ENCODE measurements at places on chromosomes 12 and 14.

GRCh38 chr14:74456684-74457564 lies 30.9 kb upstream of the SYNDIG1L start:
- DNase-seq, result no peak

DNA sequence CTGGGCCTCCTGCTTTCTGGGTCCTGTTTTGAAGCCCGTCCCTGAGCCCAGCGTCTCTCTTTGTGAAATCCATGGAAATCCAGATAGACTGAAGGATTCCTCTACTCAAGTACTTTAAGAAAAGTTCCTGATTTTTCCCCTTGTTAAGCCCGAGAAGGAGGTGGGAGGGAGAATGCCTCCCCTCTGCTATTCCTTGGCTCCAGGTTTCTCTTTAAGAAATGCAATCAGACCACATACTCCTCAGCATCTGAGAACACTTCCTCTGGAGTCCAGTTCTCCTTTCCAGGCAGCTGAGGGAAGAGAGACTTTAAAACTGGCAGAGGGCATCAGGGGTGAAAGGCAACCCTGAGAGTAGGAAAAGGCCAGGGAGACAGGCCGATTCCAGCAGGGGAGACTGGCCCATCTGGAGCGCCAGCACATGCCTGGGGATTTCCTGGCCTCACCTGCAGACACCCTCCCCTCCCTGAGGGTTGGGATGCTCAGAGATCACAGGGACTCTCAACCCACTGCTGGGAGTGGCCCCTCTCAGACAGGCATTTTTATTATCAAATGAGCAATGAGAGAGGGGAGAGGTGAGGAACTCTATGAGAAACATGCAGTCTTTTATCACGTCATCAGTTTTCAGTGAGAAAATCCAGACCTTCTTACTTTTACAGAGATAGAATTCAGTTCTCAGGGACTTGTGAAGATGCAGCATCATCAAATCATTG lies 2.0 kb upstream of the EMP1 start:
- DNase-seq, result peak; percentile 37

DNA sequence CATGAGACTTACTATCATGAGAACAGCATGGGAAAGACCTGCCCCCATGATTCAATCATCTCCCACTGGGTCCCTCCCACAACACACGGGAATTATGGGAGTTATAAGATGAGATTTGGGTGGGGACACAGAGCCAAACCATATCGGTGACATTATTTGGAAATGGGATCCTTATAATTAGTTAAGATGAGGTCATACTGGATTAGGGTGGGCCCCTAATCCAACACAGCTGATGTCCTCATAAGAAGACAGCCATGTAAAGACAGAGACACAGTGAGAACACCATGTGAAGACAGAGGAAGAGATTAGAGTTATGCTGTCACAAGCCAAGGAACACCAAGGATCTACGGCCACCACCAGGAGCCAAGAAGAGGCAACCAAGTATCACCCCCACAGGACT lies 161.7 kb downstream of the SPTSSA start:
- no peak for DNase-seq

- peak; percentile 38 for DNase-seq
These were observed 18.4 kb downstream of the HDAC7 start for GRCh38 chr12:47801170-47801903.

GRCh38 chr14:55556929-55557623 lies 22.9 kb upstream of the KTN1 start:
- DNase-seq, result peak; percentile 82

DNA sequence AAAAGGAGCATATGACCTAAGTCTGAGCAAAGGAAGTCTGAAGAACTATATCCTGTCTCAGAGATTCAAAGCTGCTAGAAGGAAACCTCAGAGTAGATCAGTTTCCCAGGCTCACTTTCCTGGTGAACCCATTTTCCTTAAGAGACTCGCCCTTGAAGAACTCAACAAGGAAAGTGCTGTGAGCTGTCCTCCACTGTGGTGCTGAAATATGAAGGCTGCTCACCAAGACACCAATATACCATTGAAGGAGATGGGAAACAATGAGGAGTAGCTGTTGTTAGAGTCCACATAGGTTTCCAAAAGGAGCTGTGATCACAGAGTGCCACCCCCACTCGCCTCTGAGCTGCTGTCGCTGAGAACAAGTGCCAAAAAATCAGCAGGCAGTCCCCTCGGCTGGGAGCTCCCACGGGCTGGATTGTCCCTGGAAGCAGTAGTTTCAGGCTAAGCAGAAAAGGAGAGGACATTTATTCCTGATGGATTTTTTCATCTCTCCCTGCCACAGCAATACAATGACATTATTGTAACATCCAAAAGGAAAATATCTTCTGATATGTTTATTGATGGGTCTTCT lies 282.1 kb downstream of the RPS29 start:
- peak; percentile 12 for DNase-seq

DNA sequence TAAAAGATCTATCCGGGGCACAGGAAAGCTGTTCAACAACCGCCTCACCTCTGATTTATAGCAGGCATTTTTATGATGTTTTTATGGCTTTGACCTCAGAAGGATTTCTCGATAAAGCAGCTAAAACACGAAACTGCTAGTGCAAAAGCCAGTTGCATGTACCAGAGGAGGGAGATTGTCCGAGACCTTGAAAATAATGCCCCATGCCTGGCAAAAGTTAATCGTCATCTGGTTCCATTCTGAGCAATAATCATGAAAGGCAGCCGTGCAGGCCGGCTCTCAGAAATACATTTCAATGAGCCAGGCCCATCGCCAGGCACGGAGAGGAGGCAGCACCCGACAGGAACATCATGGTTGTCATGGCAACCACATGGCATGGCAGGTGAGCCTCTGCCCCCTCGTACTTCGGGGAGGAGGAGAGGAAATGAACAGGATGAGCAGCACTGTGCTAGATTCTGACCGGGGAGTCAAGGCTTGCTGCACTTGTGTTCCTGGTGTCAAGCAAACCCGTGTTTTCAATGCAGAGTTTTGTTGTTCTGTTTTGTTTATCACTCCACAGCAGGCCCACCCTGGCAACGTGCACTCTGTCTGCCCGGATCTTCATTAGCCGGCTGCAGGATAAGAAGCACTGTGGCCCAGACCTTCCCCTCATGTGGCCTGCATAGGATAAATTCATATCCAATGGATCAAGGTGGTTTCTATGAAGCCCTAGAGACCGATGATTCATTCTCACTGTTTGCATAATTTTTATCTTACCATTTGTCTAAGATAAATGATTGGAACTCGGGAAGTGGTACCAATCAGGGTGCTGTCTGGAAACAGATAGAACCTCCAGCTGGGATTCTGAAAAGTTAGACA lies 160.2 kb downstream of the RIMBP2 start:
- DNase-seq, result no peak
